ENCODE measurements at places on chromosomes 4 and X.

DNA sequence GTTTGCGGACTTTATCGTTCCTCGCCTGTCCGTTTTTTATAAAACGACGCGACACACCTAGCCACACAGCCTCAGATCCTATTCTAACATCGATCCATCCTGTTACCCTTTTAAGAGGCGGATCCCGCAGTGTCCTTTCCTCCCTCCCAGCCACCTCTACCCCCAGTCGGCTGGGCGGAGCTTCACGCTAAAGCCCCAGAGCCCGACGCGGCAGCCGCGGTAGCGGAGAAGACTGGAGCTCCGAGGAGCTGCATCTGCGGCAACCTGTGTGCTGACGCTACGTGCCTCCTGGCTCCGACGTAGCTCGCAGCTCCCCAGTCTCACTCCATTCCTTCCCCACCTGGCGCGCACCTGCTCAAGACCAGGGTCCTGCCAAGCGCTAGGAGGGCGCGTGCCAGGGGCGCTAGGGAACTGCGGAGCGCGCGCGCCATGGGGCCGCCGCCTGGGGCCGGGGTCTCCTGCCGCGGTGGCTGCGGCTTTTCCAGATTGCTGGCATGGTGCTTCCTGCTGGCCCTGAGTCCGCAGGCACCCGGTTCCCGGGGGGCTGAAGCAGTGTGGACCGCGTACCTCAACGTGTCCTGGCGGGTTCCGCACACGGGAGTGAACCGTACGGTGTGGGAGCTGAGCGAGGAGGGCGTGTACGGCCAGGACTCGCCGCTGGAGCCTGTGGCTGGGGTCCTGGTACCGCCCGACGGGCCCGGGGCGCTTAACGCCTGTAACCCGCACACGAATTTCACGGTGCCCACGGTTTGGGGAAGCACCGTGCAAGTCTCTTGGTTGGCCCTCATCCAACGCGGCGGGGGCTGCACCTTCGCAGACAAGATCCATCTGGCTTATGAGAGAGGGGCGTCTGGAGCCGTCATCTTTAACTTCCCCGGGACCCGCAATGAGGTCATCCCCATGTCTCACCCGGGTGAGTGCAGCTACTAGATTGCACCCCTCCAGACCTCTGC, at the start of gene RNF128:
Gene RNF128 (plus strand): TSS at position 217 of the 953 bp plus-strand sequence. CDS start 213 bp downstream, at position 430.
- no peak for DNase-seq

DNA sequence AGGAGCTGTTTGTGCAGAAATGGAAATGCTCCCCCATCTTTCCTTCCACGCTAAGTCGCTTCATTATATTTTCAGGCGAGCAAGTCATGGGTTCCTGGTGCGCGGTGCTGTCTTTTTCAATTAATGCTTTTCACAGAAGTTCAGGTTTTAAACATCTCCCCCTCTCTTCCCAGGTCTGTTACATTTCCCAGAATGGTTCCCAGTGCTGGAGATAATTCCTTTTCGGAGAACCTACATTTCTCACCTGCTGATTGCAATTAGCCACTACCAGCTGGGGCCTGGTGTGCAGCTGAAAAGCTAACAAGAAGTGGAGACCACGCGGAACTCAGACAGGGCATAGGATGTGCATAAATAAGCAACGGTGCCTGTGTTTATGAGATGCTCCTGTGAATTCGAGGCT, 217.8 kb downstream of the MID1IP1 start:
- DNase-seq, result no peak

DNA sequence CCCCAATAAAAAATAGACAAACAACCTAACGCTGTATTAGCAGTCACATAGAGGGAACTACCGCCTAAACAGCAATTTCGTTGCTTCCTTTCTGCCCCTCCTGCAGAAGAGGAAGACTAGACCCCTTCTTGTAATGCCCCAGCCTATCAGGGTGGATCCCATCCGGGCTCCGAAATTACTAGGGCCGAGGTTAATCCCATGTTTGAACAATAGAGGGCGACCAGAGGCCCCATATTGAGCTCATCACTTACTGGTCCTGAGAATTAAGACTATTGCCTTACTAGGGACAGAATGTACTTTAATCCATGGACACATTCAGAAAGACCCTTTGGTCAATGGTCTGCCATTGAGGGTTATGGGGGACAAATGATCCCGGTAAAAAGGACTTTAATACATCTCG, 11.8 kb upstream of the ZNF630 start:
- no peak for DNase-seq

DNA sequence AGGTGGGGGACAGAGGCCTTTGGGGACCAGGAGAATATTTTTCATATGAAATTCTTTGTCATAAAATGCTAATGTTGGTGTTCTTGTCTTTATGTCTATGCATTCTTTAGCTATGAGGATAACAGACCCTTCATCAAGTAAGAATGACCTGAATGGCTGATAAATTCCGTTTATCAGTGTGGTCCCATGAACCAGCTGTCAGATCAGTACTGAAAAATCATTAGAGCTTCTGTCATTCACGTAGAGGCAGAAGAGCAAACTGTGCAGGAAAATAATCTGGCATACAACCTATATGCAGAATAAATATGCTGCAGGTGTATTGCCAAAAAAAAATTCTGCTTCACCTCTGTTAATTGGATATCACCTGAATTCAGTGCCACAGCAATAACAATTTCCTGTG, 828.6 kb downstream of the ADGRL3 start:
- DNase-seq, result no peak

DNA sequence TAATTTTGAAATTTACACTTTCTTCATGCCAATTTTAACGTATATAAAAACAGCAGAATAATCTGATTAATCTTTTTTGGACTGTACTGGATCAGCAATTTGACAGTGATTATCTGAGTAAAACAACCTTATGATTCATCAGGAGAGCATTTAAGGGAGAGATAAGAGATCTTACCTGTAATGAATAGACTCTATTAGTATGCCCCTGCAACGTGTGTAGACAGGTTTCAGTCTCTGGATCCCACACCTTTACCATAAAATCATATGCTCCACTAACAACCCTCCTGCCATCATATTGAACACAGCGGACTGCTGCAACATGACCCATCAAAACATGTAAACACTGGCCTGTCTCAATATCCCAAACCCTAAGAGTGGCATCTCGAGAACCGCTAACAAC, 210.1 kb downstream of the FBXW7 start:
- DNase-seq, result no peak

GRCh38 chr4:106503116-106504050, 134.8 kb upstream of the GIMD1 start:
- DNase-seq, result no peak

DNA sequence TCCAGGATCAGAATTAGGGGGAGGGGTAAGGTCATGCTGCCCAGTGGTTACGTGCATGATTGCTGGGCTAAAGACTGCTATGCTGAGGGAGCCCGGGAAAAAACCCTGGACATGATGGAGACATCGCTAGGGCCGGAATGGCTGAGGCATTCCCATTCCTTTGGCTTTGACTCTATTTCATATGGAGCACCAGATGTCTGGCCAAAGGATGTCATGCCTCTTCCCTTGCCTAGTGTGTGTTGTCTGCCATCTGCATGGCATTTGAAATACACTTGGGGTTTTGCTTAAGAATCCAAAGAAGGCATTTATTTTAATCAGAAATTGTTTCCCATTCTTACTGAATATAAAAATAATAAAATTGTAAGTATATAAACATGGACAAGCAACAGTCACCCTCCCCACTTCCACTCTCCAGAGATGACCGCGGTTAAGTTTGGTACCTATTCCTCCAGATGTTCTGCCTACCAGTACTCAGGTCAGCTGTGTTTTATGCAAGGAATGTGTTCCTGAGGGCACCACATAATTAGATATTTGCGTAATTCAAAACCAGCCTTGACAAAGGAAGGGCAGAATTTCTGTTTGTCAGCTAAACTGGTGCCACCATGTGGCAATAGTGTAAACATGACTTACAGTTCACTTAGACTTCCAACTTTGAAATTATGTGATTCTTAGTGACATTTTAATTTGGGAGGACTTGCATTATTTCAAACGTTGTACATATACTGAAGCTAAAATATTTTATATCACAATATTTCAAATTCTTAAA, 105.9 kb downstream of the CT47B1 start:
- no peak for DNase-seq

DNA sequence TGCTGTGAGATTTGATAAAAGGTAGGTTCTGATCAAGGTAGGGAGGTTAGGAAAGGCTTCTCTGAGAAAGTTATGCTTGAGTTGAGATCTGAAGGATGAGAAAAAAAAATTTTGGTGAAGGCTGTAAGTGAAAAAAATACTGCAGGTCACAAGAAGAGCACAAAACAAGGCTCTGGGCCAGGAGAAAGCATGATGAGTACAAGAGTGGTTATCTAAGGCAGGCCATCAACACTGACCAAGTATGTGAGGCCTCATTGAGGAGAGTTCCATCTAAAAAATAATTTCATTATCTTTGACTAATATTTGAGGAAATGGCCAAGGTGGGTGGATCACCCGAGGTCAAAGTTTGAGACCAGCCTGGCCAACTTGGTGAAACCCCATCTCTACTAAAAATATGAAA, 71.6 kb upstream of the SLC4A4 start:
- no peak for DNase-seq

- no peak for DNase-seq
These were observed 208.1 kb upstream of the ADGRL3 start for GRCh38 chr4:60992037-60992436.

GRCh38 chrX:122813876-122814275, 370.2 kb upstream of the GRIA3 start:
- no peak for DNase-seq

- DNase-seq, result no peak
These were observed 855 bp downstream of the KLF3 start for GRCh38 chr4:38664706-38665401.

DNA sequence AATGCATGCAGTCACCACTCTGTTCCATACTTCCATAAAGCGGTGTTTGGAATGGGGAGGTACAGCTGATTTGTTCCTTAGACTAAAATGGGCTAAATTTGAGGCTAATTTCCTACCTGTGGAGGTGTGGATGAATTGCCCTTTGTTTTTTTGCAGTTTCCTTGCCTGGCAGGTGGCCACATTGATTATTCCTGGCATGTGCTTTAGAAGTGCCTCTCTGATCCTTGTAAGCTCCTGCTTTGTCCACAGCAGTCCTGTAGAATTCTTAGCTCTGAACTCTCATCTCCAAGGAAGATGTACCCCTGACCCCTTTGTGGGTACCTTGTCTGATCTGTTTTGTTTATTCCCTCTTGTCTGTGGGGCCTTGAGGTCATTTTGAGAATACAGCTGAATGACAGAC, 136.8 kb downstream of the ADGRL3 start:
- no peak for DNase-seq

DNA sequence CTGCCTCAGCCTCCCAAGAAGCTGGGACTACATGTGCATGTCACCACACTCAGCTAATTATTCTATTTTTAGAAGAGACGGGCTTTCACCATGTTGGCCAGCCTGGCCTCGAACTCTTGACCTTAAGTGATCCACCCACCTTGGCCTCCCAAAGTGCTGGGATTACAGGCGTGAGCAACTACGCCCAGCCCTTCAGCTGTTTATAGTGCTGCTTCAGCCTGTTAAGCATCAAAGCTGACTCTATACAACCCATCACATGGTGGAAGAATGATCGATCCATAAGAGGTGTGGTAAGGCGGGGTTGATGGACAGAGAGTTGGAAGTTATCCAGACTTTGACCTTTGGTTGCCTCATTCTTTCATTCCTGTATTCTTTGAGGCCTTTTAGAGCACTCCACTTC, 56.2 kb upstream of the RAPGEF2 start:
- no peak for DNase-seq
